COR-L47 (cell line): ENCODE measurements at places on chromosomes 12 and 14.
A peak's percentile ranks its signal among the peaks of the same experiment; 100 is the strongest.

DNA sequence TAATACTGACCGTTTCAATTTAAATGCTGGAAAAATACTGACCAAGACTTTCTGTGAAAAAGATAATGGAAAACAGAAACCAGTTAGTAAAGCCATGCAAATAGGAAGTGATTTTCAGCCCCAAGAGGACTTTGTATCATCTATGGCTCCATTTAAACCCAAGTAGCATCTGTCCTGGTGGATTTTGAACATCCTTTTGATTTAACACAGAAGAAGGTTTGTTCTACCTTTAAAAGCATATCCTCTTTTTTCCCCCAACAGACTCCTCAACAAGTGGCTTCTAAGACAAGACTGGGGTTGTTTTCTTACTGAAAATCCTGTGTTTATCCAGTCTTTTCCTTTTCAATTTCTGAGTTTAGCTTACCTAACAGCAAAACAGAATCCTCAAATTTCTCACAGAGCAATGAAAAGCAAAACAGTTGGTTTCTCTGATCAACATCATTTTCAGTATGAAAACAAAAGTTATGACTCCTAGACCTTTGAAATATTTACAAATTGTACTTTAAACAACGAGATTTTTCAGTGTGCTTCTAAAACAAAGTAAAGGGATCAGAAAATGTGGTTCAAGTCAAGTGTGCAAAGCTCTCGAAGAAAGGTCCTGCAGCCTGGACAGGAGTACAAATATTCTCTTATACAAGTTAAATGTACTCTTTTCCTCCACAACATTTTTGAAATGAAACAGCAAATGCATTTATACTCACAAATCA, 2.9 kb downstream of the PHLDA1 start:
- DNase-seq, result no peak

- peak; percentile 13 for DNase-seq
Observed at GRCh38 chr14:26370115-26370514, 227.7 kb downstream of the NOVA1 start.

GRCh38 chr12:108285016-108285415, 54.1 kb downstream of the CMKLR1 start:
- no peak for DNase-seq

GRCh38 chr12:125187780-125188741, 122.8 kb downstream of the AACS start:
- no peak for DNase-seq

GRCh38 chr14:76761136-76761959, at the start of gene VASH1:
Gene VASH1 (plus strand): TSS chr14:76761468. CDS start chr14:76762822, 1,354 bp downstream.
- peak; percentile 65 for DNase-seq

DNA sequence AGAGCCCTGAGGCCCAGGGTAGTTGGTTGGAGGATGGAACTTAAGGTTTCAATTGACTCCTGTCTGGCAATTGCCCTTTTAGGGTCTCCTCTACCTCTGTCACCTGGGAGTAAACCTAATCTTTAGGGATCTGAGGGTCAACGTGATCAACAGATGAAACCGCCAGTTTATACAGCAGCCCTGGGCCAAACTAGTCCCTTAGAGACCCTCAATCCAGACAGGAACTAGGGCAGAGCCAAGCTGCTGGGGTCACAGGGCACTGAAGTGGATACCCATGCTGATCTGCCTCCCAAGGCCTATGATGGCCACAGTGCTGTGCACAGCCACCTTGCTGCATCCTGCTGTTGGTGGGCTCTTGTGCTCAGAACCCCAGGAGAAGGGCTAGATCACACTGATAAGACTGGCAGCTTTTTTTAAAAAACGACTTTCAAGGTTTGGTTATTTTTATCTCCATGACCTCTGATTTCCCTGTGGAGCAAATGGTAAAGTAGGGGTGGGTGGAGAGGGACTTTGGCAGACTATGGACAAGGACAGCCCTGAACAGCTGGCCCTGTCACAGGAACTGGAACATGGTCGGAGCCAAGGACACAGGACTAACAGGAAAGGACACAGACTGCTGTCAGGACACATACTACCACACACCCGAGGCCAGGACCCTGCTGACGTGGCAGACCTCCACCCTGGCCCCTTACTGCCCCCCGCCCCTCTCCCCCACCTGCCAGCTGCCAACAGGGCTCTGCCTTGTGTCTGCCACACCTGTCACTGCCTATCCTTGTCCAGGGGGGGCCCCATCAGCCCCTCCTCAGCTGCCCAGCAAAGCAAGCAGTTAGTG, 474 bp downstream of the FITM1 start:
- no peak for DNase-seq

- no peak for DNase-seq
Observed at GRCh38 chr12:67590149-67590790, 58.3 kb upstream of the DYRK2 start.

DNA sequence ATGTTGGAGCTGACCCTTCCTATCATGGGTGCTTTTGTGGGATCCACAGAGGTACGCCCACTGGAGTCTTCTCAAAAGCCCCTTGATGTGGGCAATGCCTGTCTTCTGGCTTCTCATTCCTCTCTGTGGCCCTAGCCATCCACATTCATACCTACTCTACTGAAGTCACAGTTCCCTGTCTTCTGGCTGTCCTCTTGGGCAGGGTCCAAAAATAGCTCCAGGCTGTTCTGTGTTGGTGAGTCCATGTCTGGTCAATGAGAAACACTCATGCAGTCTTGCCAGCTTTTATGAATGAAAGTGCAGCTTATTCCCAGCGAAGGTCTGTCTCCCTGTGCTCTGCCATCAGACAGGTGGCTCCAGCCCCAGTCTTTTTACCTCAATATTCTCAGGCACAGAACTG, 135.9 kb upstream of the MDM1 start:
- no peak for DNase-seq

- DNase-seq, result peak; percentile 27
Observed at GRCh38 chr12:77437206-77437605, 371.8 kb upstream of the E2F7 start.

DNA sequence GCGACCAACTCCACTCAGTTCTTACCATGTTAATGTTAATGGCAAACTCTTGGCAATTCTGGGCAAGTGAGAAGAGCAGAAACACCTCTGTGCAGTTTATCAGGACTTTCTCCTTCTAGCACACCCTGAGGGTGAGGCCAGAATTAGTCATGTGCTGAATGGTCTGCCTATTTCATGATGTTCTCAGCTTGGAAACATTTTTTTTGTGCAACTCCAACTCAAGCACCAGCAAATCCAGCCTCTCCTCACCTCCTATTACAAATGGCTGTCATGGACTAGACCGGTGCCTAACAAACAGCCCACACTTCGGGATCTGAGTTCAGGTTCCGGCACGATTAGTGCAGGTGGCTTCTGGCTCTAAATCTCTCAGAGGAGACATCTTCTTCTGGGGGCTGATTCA, 246.0 kb downstream of the ZFP36L1 start:
- DNase-seq, result no peak

- no peak for DNase-seq
Observed at GRCh38 chr14:52937306-52937705, 13.5 kb downstream of the FERMT2 start.

DNA sequence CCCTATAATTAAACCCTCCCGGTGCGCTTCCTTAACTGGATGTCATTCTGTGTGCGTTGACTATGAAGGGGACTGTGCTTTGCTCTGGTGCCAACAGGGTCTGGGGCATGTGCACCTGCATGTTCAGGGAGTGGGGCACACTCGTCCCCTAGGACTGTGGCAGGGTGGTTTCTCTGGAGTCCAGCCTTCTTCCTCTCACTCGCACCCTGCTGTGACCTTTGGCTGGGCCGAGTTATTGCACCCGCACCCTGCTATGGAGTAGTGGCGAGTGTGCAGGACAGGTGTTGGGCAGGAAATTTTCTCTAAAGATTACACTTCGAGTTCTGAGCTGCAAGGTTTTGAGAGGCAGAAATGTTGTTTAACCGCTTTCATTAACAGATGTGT, 138.9 kb downstream of the PLXNC1 start:
- DNase-seq, result no peak

DNA sequence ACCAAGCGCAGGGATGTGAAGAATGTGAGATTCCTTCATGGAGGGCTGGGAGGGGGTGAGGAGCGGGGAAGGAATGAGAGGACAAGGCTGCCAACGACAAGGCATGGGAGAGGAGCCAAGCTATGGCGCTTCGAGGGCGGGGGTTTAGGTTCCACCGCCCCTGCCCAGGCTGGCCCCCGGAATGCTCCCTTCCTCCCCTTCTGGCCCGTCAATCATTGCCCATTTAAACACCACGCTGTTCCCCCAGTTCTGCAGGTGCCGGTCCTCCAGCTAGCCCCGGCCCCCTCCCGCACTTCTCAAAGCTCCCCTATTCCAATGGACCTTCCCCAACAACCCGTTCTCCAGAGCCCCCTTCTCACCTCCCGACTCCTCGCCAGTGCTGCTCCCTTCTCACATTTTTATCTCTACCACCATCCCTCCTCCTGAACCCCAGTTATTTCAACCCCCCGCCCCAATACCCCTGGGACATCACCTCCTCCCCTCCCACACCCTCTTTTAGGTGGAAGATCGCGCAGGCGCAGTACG, 428 bp downstream of the RNF41 start:
- DNase-seq, result no peak

GRCh38 chr12:93784339-93785086, 107.3 kb downstream of the CRADD start:
- no peak for DNase-seq

DNA sequence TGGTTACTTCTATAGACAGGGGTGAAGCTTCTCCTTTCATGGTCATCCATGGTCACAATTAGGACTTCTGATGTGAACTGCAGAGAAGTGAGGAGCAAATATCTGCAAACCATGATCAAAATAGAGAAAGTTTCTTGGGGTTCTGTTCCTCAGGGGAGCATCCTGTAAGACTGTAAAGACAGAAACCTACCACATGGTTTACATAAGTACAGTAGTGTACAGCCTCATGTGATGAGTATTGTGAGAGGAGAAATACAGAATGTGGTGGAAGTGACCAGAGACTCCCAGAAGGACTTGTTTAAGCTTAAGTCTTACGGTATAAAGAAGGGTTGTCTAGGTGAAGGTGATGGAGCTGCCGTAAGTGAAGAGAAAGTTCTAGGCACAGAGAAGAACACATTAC, 484.7 kb downstream of the LRIG3 start:
- DNase-seq, result no peak

GRCh38 chr14:33210311-33210710, 271.6 kb downstream of the NPAS3 start:
- no peak for DNase-seq

DNA sequence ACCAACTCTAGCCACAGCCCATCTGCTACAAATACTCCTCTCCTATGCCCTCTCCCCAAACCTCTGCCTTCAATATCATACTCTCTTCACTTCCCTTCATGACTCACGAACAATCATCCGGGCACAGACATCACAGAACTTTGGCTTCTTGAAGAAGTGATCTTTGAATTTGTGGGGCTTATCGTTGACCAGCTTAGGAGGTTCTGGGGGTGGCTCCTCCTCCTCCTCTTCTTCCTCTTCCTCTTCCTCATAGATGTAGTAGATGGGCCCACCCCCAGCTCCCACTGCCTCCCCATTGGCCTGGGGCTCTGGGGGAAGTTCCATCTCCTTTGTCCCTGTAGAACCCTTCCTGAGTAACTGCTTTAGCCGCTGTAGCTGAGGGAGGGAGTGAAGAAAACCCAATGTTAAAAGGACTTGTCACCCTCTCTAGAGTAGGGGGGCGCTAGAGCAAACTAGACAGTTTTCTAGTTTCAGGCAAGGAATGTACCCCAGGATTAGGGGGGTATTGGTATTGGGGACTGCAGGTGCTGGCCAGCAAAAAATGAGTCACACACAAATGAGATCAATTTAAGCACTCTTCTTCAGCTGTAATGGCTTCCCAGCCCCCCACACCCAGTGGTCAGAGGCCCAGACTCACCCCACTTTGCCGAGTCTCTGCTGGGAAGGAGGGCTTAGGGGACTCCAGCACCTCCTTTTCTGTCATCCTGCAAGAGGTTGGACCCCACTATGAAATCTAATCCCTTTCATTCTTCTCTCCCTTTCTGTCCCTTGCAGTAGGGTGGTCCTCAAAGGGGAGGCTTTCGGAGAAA, 1.8 kb downstream of the STAC3 start:
- DNase-seq, result no peak

DNA sequence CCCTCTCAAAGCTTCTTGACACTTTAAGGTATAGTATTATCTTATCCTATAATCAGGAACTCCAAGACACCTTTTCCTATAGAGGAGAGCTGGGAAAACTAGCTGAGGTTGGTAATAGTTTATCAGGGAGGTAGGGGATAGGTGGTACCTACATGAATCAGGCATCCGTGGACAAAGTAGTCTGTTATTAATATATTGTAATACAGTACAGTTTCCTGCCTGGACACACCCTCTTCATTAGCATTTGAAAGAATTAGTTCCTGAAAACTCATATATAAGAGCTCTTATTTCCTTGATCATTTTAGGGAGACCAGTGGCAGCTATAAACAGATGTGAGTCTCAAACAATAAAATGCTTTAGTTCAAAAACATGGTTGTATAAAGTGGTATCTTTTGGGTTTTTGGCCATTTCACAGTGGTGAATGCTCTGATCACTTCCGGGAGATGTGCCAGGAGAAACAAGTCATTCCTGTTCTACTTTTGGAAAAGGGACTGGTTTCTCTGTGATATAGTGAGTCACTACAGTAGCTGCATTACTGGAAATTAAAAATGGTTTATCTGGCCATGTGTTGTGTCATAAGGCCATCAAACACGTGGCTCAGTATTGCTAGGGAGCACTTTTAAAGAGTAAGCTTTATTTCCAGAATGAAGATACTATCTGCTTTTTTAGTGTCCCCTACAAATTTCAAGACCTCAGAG, 98.1 kb downstream of the KLRB1 start:
- DNase-seq, result no peak

GRCh38 chr14:67650694-67651093, 23.7 kb downstream of the VTI1B start:
- DNase-seq, result no peak

DNA sequence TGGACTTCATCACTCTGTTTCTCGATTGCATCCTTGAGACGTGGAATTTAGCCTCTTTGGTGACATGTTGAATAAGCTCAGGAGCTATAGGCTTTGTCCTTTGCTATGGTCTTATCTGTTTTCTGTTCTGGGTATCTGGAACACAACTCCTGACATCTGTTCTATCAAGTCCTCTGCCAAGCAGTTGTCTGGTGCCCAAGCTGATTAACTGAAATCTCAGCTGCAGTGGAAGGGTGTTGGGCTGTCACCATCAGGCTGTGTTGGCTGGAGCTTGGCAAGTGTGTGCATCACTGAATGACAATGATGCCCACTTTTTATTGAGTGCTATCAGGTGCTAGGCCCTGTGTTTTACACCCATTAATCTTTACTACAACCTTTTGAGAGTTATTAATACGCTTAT, 77.8 kb downstream of the SMOC1 start:
- no peak for DNase-seq

DNA sequence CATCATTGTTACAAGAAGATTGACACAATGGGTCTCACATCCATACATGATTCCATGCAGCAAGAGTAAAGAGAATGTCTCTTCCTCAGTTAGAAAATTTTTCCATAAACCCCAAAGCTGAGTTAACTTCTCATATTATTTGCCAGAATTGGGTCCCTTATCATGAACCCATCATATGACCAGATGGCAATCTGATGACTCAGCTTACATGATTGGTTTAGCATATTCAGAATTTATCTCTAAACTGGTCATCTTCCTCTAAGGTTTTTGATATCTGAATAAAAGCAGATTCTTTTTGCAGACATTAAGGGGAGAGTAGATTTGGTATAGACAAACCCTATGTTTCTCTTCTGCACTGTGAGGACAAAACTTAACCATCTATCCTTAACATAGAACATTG, 174.9 kb downstream of the PIK3C2G start:
- DNase-seq, result no peak

GRCh38 chr14:84112589-84112988, 1417.4 kb upstream of the FLRT2 start:
- no peak for DNase-seq

- DNase-seq, result no peak
Observed at GRCh38 chr12:78799649-78800048, 64.9 kb upstream of the SYT1 start.

- DNase-seq, result peak; percentile 50
Observed at GRCh38 chr12:32877601-32878459, 18.7 kb downstream of the PKP2 start.
